ENCODE measurements at places on chromosomes 13 and 19. TPM values are rescaled to one million over a fixed set of nuclear protein-coding genes. Genes with fewer than 3 reads are reported as not detected.

Gene LSR
- polyA plus RNA-seq, result 2.4 TPM

Gene ZNF723
- not detected for polyA plus RNA-seq

Gene TEX29
- polyA plus RNA-seq, result 0.14 TPM

Gene CLIP3
- polyA plus RNA-seq, result 0.51 TPM

Gene HSH2D
- not detected for polyA plus RNA-seq

Gene PLEKHJ1
- 95.3 TPM for polyA plus RNA-seq

Gene ZNF540
- 0.65 TPM for polyA plus RNA-seq

Gene HRC
- polyA plus RNA-seq, result 160 TPM

Measured in psoas muscle (tissue), 8 donors.